ENCODE measurements at places on chromosomes 13 and 19. TPM values are rescaled to one million over a fixed set of nuclear protein-coding genes. Genes with fewer than 3 reads are reported as not detected.
A peak's percentile ranks its signal among the peaks of the same experiment; 100 is the strongest.

Gene CEACAM16
- total RNA-seq: not detected

Gene ZNF99
- total RNA-seq: not detected

Gene ZNF439
- 21.1 TPM for total RNA-seq

Gene SIAH3
- 1.2 TPM for total RNA-seq

- H3K4me3 ChIP-seq: no peak overlapping the region
- peaks cover 32% of the 10 kb centered on the region for H3K4me1 ChIP-seq
- peaks cover 1% of the 10 kb centered on the region for H3K27me3 ChIP-seq
- DNase-seq: no peak
- H3K27ac ChIP-seq: peak overlapping the region; percentile 48
Measured at GRCh38 chr13:23586336-23586735, 16.1 kb downstream of the TNFRSF19 start.

GRCh38 chr19:9431475-9431874, 3.9 kb downstream of the ZNF266 start:
- H3K4me1 ChIP-seq: peaks cover 3% of the 10 kb centered on the region
- peaks cover 14% of the 10 kb centered on the region for H3K36me3 ChIP-seq
- H3K27me3 ChIP-seq: no peaks in the 10 kb centered on the region
- H3K4me3 ChIP-seq: no peak overlapping the region

GRCh38 chr13:48476215-48476614, 56.7 kb downstream of the RCBTB2 start:
- H3K27ac ChIP-seq: no peak overlapping the region
- H3K27me3 ChIP-seq: no peaks in the 10 kb centered on the region
- H3K4me3 ChIP-seq: no peak overlapping the region
